ENCODE measurements at places on chromosomes 7 and 10.

- no peak for DNase-seq
Observed at GRCh38 chr7:7996568-7996967, 28.0 kb downstream of the GLCCI1 start.

GRCh38 chr10:62903828-62904227, 87.7 kb upstream of the EGR2 start:
- no peak for DNase-seq

DNA sequence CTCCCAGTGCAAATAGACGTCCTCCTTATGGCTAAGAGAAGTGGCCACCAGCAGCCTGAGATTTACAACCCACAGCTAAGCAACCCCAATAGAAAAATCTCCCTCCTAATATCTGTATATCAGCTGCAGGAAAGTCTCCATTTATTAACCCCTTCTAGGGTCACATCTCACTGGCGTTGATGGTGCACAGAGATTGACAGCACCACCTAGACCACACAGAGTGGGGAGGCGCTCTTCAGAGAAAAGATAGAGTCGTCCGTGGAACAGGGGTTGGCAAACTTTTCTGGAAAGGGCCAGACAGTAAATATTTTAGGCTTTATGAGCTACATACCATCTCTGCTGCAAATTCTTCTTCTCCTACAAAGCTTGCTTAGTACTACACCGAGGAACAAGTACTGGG, 60.0 kb downstream of the NAMPT start:
- no peak for DNase-seq

DNA sequence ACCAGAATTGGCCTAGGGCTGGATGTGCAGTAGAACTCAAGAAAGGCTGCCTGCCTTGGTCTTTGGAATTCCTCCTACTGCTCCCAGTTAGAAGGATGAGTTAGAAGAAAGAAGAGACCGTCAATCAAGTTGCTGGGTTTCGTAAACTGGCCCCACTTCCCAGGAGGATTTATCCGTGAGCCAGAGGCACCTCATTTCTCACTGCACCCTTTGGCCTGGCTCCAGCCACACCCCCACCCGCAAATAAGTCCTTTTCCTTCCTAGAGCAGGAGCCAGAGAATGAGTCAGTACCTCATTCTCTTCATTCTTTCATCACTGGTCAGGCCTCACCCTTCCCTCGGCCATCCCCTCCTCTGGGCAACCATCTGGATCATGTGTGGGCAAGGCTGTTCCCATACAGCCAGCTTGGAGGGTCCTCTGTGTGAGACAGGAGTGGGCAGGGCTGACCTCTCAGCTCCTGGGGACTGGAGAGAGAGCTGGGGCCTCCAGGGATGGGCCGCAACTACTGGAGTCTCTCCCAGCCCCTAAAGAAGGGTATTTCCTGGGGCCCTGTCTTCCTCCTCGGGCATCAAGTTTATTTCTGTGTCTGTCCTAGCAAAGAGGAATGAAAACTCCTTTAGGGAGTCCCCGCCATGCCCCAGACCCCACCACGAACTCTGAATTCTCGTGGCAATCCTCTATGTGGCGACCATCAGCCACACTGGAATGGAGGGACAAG, 87.2 kb upstream of the DUSP5 start:
- DNase-seq = no peak

DNA sequence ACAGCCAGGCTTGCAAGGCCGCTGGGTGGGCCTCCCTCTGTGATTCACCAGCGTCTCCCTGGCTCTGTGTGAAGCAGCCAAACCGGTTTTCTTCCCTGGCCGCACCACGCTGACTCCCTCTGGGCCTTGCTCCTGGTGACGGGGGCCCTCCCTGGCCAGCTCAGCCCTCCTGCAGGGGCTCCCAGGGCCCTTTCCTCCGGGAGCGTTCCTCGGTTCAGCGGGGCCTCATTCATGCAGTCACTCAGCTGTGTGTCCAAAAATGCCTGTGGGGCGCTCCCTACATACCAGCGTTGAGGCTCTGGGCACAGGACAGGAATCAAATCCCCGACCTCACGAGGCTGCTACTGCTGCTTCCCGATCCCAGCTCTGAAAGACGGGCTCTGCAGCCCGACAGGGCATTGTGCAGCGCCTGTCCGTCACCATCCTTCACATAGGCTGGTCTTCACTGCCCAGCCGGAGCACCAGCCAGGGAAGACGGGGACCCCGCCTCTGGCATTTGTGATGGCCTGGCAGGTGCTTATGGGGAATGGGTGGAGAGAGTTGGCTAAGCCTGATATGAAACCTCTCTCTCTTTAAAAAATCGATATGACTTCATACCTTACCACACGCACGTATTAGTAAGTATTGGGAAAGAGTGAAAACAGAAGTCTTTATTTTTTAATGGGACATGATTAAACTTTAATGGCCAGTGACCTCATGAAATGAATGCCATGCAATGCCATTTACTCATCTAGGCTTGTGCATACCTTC, 110.0 kb upstream of the SHH start:
- DNase-seq = no peak

- DNase-seq = no peak
Observed at GRCh38 chr7:7164591-7164990, 17.8 kb upstream of the C1GALT1 start.

DNA sequence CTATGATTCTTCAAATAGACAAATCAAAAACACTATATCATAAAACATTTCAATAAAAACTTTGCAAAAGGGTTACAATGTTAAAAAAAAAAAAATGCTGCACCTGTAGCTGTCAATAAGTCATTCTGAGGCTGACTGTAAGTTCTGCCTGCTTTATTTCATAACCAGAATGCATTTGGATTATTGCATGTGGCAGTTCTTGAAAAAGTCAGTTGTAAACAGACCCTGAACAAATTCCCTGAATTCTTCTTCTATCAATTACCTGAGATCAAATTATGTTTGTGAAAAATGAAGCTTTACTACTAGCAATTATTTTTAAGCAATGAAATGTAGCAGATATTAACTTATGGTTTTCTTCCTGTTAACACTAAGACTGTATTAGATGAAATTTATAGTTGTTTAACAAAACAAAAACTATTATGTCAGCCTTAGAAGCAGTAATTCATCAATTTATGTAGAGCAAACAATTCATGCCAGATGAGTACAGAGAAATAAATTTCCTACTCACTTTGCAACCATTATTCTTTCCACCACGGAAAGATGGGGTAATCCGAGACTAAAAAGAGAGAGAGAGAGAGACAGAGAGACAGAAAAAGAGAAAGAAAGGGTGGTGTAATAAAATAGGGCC, 107.8 kb downstream of the SFMBT2 start:
- DNase-seq = no peak

DNA sequence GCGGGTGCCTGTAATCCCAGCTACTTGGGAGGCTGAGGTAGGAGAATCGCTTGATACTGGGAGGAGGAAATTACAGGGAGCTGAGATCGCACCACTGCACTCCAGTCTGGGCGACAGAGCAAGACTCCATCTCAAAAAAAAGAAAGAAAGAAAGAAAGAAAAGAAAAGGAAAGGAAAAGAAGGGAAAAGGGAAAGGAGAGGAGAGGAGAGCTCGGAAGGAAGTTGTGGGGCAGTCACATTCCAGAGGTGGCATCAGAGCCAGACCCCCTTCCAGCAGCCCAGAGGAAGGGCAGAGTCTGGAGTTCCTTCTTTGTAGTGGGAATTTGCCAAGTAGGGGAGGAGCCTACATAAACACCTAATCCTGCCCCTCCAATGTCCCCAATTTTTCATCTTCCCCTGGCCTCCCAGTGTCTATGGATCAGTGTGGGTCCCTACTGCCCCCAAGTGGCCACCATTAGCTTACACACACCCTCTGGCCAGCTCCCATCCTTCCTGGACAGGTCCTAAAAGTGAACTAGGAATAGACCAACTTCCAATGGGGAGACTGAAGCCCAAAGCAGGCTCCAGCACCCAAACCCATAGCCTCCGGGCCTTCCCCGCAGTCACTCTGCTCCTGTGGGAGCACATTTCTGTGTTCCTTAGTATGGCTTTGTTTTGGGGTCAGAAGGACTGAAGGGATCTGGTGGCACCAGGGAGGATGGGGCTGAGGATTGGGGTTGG, 39.6 kb upstream of the HSPB1 start:
- peak; percentile 79 for DNase-seq

DNA sequence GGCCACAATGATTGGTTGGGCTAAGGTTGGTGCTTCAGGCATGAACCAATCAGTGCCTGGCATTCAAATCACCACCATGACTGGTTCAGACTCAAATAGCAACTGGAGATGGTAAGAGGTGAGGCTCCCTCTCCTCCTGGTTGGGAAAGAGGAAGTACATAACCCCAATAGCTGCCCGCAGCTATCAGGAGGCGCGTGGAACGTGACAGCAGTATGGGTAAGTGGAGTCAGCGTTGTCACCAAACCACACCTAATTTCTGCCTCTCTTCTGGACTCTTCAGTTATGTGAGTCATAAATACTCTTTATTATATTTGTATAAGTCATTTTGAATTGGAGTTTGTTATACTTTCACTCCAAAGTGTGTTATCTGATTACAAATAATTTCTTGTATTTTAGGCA, 17.9 kb upstream of the ITGA8 start:
- DNase-seq = no peak

GRCh38 chr10:44689368-44689767, 221.8 kb upstream of the TMEM72 start:
- DNase-seq = no peak

DNA sequence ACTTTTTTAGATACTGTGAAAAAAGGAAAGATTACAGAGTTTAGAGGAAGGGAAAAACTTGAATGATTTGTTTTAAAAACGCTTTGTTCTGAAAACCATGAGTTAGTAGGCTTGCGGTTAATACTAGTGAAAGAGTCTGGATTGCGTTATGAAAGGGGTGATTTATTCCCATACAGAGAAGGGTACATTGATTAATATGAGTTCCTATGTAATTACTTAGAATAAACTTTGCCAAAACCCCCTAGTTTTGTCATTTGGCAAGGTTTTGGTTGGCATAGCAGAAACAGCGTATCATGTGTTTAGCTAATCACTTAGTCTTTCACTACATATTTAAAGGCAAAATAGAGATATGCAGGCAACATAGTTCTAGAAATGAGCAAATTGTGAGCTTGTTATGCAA, 91.2 kb upstream of the POT1 start:
- no peak for DNase-seq

- no peak for DNase-seq
Observed at GRCh38 chr7:33325754-33326484, 196.6 kb downstream of the BBS9 start.
